Tibial nerve (tissue), 4 donors: ENCODE measurements at places on chromosomes 11 and 22.

- DNase-seq: no peak
Observed at GRCh38 chr11:124894606-124895430, 2.8 kb downstream of the ROBO4 start.

GRCh38 chr22:17922925-17923903 is 101.1 kb downstream of the MICAL3 start:
- no peak for DNase-seq

GRCh38 chr11:45110562-45110961 is 35.9 kb upstream of the PRDM11 start:
- DNase-seq: peak; percentile 88

DNA sequence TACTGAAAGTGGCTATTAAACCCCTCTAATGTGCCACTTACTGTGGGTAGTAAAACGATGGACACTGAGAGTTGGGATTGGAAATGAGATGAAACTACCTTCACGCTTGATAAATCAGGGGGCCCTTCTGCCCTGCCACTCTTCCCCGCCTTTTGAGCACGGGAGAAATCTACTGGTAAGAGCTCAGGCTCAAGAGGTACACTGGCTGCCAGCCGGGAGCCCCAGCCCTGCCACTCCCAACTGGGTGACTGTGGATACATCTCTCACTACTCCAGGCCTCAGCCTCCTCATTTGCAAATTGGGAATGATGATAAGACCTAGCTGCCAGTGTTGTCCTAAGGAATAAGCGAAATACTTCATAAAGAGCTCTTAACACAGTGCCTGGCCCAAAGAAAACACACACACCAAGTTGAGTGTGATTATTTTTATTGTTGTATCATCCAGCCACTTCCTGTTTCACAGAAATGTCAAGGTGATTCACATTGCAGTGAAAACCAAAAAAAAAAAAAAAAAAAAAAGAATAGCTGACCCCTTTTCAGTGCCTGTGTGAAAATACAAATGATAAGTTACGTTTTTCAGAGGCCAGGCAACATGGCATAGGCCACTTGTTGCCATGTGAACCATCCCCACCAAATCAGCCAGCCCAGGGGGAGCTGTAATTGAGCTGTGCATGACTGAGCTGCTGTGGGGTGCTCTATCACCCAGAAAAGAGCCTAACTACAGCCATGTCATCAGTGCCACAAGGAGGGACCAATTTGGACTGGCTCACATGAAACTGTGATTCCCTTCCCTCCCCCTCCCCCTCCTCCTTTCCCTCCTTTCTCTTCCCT is 4.4 kb upstream of the ZNRD2 start:
- DNase-seq: no peak

DNA sequence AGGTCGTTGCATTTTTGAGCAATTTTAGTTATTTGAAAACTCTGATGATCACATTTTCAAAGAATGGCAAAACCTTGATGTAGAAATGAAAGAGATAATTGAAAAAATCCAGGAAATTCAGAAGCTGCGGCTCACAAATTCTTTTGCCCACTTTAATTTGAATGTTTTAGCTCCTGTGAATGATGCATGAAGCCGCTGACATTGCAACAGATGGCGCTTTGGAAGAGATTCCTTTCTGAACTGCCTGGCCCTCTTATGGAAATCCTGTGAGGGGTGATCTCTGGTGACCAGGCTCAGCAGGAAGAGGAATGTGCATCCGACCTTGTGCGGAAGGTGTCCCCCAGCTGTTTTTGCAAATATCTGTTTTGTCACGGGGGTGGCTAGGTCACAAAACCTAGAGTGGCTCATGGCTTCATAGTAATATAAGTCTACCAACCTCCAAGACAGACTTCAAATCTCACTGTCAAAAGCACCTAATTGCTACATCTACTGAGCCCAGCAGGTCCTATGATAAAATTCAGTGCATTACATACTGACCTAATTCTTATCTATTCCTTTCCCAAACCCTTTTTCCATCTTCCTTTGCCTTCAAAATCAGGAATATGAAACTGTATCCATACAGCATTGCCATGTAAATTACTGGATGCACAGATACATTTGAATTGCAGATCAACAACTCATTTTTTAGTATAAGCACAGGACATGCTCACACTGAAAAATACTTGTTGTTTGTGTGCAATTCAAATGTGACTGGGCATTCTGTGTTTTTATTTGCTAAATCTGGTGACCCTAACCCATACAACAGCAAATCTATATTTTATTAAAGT is 412.7 kb downstream of the ETS1 start:
- no peak for DNase-seq

GRCh38 chr11:73398721-73399120 is 22.5 kb downstream of the RELT start:
- DNase-seq: peak; percentile 4

GRCh38 chr22:28429711-28430110 is 249.9 kb downstream of the TTC28 start:
- DNase-seq: no peak

- no peak for DNase-seq
Observed at GRCh38 chr11:2994336-2994730, 2.2 kb upstream of the NAP1L4 start.

GRCh38 chr11:44550123-44550522 is 15.3 kb upstream of the CD82 start:
- DNase-seq: no peak

DNA sequence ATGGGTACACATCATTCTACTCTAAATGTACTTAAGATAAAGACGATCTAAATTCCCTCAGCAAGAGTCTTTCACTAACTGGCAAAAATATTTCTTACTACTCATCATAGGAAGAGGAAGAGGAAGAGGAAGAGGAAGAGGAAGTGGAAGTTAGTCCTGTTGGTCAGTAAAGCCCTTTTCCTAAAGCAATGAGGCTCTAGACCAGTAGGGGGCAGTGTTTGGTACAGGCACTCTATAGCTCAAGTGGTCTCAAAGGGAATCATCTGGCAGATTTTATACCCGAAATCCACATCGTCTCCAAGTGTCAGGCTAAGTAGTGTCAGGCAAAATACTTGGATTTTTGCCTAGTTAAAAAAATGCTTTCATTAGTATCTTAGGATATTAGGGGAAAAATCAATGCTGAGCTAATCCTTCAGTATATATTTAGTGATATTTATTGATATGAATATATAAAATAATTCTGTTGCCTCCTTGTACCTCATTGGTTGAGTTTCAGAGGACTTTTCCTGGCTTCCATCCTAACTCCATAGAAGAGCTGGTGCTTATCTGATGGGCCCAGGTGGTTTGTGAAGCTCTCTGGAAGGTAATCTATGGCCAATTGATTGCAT is 7.7 kb downstream of the BLID start:
- DNase-seq: no peak

DNA sequence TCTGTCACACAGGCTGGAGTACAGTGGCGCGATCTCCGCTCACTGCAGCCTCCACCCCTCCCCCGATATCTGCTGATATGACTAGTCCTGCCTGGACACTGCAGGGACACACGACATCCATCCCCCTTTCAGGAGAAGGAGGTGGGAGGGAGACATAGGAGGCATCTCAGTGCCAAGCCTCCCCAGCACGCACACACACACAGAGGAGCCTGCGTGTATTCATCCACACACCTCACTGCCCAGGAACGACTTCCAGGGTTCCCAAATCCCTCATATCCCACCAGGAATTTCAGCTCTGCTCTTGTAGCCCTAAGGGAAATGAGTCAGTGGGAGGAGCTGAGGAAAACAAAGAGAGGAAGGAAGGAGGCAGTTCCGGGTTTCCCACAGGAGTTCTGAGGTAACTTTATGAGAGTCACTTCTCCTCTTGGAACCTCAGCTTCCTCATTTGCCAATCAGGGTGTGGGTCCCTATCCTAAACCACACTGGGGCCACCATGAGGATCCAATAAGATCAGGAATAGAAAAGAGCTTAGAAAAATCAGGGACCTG is 37.2 kb upstream of the ACER3 start:
- no peak for DNase-seq

GRCh38 chr11:6742260-6742659 is 29.5 kb downstream of the OR2AG2 start:
- no peak for DNase-seq

DNA sequence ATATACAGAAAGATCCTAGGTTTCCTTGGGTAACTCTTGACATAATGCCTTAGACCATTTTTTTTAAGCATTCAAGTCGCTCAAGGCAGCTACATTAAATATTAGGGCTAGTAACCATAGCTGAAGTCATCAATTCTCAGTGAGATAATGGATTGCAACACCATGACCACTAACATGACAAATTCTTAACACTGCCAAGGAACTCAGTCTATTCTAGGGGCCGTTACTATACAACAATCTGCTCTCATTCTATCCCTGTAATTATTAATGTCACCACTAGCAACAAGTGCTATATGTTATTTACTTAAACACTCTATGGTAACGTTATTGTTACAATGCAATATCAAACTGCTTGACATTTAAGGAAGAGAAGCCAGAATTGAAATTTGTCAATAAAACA is 3.2 kb upstream of the STK33 start:
- no peak for DNase-seq

- DNase-seq: no peak
Observed at GRCh38 chr11:129018991-129019390, 76.3 kb upstream of the TP53AIP1 start.

DNA sequence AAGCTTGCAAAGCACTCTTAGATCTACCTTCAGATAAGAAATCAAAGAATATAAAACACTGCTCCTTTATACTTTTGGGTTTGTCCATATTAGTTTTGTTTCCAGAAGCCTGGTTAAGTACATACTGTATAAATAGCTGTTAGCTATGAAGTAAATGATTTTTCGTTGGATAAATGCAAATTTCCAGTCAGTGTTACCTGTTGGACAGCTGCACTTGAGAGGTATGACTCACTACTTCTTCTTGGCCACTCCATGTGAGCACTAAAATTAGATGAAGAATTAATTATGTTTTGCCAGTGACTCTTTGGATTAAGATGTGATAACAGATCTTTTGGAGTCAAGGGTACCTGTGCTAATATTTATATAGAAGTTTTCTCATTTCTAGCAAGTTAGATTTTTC is 9.5 kb upstream of the TSG101 start:
- no peak for DNase-seq

- DNase-seq: no peak
Observed at GRCh38 chr11:86370922-86371594, 3.6 kb upstream of the CCDC81 start.

- no peak for DNase-seq
Observed at GRCh38 chr22:46857142-46857884, 94.9 kb downstream of the TBC1D22A start.

- DNase-seq: no peak
Observed at GRCh38 chr22:49427941-49428340, 399.7 kb downstream of the BRD1 start.

GRCh38 chr11:3135481-3136440 is 29.3 kb downstream of the OSBPL5 start:
- DNase-seq: no peak

DNA sequence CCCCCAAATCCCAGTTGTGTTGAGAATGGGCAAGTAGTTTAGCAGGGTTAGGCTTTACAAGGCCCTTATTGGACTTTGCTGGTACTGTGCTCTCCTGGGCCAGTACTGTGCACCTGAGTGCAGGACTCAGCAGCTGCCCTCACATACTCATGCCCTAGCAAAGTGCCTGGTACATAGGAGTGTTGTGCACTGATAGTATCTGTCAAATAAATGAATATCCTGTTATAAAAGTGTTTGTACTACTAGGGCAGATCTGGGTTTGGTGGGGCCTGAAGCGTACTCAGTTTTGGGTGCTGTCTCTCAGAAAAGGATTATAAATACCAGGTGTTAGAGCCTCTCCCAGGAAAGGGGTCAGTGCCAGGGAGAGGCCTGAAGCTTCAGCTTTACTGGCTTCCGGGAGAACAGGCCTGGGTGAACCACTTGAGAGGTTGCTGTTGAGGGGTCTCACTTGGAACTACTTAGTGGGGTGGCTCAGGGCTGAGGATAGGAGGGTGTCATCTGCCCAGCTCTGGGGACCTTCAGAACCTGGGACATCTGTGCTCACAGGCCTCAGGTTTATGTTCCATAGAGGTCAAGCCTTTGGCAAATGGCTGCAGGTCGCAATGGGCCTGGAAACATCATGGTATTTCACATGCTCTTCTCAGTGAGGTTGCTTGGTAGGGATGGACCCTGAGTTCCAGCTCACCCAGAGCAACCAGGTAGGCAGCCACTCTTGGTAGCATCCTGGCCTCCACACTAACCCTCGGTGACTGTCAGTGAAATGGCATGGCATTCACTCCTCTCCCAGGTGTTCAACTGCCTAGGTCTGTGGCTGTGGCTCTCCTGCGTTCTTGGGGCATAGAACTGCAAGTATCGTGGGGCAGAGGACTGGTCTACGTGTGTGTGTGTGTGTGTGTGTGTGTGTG is 106.1 kb downstream of the ZBTB16 start:
- no peak for DNase-seq

DNA sequence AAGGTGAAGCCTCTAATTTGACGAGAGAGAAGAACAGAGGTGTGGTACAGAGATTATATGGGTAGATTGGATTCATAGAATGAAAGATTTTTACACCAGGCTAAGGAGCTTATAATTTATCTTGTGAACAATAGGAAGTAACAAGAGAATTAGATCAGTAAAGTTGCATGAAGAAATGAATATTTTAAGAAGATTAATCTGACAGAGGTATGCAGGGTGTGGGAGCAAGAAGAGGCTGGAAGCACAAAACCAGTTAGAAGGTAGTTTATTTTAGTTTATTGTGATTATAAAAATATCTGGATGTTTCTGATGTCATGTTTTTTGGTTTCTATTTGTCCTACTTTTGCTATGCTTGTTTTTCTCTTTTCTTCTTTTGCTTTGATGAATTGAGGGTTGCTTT is 15.7 kb downstream of the SLC5A12 start:
- DNase-seq: no peak

- DNase-seq: no peak
Observed at GRCh38 chr11:1750840-1751530, 590 bp upstream of the IFITM10 start.

GRCh38 chr11:76841923-76842452 is 18.7 kb upstream of the ACER3 start:
- no peak for DNase-seq

GRCh38 chr11:76670485-76671236 is at the start of gene LRRC32:
TSS of gene LRRC32 (minus strand) at chr11:76670747. CDS start at chr11:76665954, 4,793 bp downstream.
- DNase-seq: no peak

GRCh38 chr11:8745431-8746253 is 63.0 kb downstream of the RPL27A start:
- DNase-seq: no peak

- no peak for DNase-seq
Observed at GRCh38 chr11:11703885-11704284, 82.1 kb upstream of the GALNT18 start.

- no peak for DNase-seq
Observed at GRCh38 chr11:71246559-71246958, 5.8 kb downstream of the SHANK2 start.

DNA sequence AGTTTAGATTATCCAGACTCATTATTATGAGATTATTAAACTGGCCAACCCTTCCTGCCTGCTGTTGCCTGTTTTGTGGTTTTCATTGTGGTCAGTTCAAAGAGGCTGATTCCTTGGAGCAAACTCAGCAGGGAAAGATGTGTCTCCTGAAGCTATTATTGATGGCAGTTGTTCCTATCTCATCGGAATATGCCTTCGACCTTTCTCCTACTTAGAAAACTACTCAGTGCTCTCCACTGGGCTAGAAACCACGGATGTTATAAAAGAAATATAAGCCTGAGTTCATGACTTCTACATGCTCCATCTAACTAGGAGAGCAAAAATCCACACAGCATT is 80.2 kb upstream of the NAV2 start:
- no peak for DNase-seq
